ENCODE measurements at places on chromosomes 7 and 10.

GRCh38 chr10:101452176-101452575, 98.2 kb downstream of the BTRC start:
- no peak for DNase-seq

DNA sequence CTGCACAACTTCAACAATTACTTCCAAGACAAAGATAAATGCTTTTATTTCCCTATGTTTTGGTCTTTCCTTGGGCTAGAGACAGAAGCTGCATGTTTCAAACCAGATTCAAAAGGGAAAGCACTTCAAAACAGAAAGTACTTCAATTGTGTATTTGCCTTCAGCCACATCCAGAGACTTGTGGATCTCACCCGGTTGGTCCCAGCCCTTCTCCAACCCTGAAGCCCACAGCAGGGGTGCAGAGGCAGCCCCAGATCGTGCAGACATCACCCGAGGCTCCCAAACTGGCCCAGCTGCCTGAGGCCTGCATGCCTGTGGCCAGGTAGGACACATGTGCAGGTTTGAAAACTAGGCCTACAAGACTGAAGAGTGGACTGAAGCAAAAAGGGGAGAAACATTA, 80.8 kb downstream of the ALOX5 start:
- no peak for DNase-seq

DNA sequence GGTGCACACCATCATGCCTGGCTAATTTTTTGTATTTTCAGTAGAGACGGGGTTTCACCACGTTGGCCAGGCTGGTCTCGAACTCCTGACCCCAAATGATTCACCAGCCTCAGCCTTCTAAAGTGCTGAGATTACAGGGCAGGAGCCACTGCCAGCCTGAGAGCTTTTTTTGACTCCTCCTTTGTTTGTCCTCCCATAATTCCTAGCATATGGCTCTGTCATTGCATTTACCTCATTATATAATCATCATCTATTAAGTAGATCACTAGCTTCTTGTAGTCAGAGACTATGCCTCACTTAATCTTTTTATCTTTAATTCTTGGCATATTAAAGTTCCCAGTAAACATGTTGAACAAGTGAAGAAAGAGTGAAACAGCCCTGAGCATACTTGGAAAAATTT, 82.1 kb downstream of the CPEB3 start:
- DNase-seq: no peak

DNA sequence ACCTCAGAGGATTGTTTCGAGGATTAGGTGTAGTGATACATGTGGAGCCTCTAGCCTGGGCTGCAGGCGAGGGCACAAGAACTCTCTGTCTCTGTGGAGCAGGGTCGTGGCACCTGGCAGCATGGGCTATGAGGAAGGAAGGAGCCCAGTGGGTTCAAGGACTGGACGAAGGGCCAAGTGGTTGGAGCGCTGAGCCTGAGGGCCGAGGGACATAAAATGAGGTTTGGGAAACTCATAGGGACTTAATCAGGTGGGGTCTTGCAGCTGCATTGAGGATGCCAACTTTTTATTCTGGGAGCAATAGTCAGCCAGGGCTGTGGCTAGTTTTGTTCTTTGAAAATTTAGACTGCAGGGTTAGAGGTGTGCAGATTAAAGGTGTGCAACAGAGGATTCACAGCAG, 33.0 kb upstream of the ZNF32 start:
- no peak for DNase-seq

DNA sequence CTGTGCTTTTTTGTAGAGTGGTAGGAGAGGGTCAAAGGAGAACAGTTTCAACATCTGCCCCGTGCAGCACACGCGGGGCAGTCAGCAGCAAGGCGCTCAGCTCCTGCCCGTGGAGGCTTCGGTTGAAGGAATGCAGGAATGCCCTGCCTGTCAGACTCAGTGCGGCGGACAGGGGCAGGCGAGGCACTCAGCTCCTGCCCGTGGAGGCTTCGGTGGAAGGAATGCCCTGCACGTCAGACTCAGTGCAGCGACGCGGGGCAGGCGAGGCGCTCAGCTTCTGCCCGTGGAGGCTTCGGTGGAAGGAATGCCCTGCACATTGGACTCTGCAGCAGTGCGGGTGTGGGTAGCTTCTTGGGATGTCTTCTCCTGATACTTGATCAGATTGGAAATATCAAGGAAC, 37.0 kb downstream of the PPP2R2D start:
- DNase-seq: no peak

GRCh38 chr7:101315336-101315735, 6.3 kb downstream of the IFT22 start:
- peak; percentile 31 for DNase-seq

- DNase-seq: peak; percentile 82
These were observed 5.2 kb upstream of the CAMK2G start for GRCh38 chr10:73879296-73880173.

DNA sequence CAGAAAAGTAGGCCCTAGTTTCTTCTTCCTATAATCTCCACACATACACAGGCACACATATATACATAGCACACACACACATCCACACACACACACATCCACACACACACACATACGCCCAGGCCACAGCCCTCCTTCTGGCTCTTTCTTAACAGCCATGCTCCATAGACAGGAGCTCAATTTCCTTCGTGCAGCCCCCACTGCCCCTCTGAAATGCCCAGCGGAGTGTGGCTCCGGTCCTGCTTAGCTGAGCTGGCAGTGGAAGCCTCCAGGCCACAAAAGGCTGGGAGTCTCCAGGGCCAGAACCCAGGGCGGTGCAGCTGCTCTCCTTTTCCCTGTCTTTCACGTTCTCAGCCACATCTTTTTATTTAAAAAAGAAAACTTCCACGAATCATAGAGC, 282.9 kb upstream of the IGFBP3 start:
- no peak for DNase-seq

- DNase-seq: no peak
These were observed 189.5 kb downstream of the DNAJB6 start for GRCh38 chr7:157526005-157526912.

- no peak for DNase-seq
These were observed 135.3 kb upstream of the COBL start for GRCh38 chr7:51451751-51452476.

DNA sequence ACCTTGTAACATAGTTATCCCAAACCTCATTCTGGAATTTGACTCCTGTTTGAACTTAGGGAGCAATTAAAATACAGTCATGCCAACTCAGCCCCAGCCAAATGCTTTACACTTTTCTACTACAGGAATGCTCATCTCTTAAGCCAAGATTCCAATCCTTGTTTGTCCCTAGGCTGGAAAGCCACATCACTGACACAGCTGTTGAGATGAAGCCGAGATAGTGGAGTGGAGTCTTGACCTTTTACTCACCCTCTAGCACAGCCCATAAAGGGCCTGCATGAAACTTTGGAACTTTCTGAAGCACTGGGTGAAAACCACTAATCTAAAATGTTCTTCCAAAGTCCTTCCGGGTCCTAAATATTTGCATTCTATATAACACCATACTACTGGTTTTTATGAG, 247.3 kb downstream of the ETV1 start:
- DNase-seq: no peak

GRCh38 chr7:2247141-2247995, 5.3 kb downstream of the NUDT1 start:
- DNase-seq: no peak

- no peak for DNase-seq
These were observed 356.0 kb upstream of the DPP6 start for GRCh38 chr7:153696242-153696641.

- no peak for DNase-seq
These were observed 111.8 kb downstream of the OAT start for GRCh38 chr10:124306922-124307371.

DNA sequence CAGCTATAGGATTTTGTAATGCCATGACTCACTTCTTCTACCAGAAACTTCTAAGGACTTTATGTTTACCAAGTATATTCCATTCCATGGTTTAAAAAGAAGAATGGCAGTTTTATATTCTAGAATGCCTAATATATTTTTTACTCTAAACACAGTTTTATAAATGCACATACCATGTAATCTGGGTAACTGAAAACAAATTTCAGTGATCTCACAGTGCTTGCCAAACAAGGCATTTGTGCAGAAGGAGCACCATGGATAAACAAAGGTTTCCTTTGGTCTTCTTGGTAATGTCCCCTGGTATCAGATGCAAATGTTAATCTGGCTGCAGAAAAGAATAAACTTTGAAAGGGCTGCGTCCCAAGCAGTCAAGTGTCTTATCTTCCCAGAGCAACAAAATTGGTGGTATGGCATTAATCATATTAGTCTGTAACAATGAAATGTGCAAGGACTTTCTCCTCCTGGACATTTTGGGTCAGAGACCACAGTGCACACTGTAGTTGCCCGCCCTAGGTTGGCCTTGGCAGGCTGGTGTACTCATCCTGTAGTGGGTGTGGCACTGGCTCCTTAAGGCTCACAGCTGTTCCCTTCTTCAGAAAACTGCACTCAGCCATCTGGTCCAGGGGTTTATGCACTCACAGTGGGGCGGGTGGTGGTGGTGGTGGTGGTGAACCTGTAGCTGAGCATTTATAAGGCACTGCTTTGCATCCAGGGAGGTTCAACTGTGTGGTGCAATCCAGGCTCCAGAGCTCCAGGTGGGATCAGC, 56.7 kb downstream of the LAMB4 start:
- DNase-seq: no peak

GRCh38 chr10:14062528-14063260, 268.0 kb downstream of the FRMD4A start:
- no peak for DNase-seq

- DNase-seq: no peak
These were observed 21.1 kb downstream of the STARD3NL start for GRCh38 chr7:38199154-38199553.

GRCh38 chr7:48718731-48719378, 205.5 kb upstream of the CDC14C start:
- DNase-seq: no peak

DNA sequence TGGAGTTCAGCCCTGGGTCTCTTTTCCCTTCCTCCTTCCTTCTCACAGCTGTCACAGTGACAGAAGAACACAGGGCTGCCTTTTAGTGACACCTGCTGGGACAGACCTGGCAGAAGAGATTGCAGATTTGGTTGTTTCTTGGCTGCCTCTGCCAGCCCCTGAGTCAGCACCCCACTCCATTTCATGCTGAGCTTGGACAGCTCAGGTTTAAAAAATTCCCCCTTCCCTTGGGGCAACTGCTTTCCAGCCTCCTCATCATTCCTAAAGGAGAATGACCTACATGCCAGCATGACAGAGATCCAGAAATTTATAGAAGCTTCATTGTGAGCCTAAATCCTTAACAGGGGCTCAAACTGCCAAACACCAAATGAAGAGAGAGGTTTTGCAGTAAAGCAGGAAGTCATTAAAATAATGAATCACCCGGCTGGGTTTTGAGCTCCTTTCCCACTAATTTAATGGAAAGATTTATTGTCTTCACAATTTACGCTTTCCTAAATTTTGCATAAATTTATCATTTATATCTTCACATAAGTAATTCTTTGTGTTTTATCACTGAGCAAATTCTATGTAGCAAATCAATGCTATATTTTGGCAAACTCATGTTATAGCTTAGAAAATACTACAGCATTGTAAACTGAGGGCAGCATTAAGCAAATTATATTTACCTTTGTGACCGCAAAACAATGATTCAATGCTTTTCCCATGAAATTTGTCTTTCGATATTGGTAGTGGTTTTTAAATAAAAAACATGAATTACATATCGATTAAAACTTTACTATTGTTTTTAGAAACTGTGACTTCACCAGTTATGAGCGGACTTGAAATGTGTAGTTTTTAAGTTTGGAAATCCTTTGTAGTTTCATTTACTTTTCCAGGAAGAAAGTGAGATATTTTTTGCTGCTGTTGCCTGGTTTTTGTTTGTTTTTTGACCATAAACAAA, 399.5 kb upstream of the ANKRD30A start:
- DNase-seq: no peak

DNA sequence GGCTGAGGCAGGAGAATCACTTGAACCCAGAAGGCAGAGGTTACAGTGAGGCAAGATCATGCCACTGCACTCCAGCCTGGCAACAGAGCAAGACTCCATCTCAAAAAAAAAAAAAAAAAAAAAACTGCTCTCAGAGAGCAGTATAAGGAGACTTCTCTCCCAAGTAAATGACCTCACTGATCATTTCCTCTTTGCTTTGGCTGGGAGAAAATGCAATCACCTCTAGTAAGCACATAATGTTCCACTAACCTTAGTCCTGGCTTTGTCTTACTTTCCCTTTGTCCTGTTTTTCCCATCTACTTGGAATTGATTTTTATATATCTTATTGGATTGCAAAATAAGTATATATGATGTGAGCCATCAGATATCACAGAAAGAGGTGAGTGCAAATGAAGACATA, 2.5 kb downstream of the SLC25A13 start:
- DNase-seq: no peak

DNA sequence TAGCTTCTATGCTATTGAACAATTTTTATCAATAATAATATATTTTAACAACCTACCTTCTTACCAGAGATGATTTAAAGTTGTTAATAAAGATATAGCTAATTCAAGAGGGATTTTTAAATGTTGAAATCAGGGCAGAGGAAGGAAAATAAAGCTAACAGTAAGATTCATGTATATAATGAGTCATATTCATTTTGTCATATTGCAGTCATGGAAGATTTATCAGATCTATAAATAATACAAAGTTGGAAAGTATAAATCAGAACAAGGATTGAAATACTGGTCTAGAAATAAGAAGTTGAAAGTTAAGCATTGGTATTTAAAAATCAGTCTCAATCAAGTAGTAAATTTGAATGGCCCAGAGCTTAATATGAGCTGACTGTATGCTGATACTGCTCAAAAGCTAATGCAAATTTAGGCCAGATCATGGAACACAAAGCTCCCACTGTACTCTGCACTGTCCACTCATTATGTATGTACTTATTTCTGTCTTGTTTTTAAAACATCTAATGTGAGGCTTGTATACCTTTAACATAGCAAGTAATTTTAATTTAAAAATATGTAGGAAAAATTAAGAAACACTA, 196.9 kb downstream of the ZEB1 start:
- no peak for DNase-seq

- no peak for DNase-seq
These were observed 57.0 kb upstream of the GLCCI1 start for GRCh38 chr7:7911369-7912123.

GRCh38 chr10:6729071-6729774, 149.1 kb upstream of the PRKCQ start:
- DNase-seq: no peak

- DNase-seq: no peak
These were observed 88.6 kb downstream of the LYZL1 start for GRCh38 chr10:29377333-29377961.
